ENCODE measurements at places on chromosomes 1 and 21. TPM values are rescaled to one million over a fixed set of nuclear protein-coding genes. Genes with fewer than 3 reads are reported as not detected.

The CYP4Z1 gene
- not detected for total RNA-seq

DNA sequence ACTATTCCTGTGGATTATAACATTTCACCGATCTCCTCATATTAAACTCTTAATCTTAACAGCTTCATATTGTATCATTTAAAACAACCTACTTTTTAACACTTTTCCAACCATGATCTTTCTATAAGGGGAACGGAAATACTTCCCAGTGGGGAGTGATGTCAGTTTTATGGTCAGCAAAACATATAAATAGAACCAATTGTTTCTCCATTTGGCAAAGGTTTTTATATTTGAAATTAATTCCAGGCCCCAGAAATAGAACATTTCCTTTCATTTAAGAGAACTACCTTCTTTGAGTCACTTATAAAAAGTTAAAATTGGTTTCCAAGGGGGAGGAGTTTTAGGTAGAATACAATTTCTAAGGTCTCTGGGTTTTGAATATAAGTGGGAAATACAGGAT, 189.6 kb downstream of the TGFBR3 start:
- peaks cover 57% of the 10 kb centered on the region for H3K4me1 ChIP-seq
- no peaks in the 10 kb centered on the region for H3K27me3 ChIP-seq
- DNase-seq, result no peak
- H3K4me3 ChIP-seq, result no peak overlapping the region
- no peak overlapping the region for H3K27ac ChIP-seq

The OVAAL gene
- not detected for total RNA-seq

DNA sequence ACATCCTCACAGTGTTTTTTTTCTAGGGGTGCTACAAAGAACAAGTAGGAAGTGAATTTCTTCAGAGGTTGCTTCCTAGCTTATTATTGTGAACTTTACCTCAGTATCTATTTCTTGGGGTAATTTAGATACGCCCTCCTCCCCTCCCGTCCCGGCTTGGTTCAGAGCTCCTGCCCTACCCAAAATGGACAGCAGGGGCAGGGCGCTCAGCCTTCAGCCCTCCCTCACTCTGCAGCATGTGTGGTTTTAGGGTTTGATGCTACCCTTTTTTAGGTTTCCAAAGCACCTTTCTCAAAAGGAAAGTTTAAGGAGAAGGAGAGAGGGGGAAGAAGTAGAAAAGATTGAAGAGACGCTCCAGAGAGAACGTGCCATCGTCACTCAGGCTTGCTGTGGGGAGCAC, 16.9 kb upstream of the POGK start:
- H3K27me3 ChIP-seq, result no peaks in the 10 kb centered on the region
- no peaks in the 10 kb centered on the region for H3K4me1 ChIP-seq
- H3K4me3 ChIP-seq, result no peak overlapping the region
- no peak overlapping the region for H3K27ac ChIP-seq
- no peak for DNase-seq

DNA sequence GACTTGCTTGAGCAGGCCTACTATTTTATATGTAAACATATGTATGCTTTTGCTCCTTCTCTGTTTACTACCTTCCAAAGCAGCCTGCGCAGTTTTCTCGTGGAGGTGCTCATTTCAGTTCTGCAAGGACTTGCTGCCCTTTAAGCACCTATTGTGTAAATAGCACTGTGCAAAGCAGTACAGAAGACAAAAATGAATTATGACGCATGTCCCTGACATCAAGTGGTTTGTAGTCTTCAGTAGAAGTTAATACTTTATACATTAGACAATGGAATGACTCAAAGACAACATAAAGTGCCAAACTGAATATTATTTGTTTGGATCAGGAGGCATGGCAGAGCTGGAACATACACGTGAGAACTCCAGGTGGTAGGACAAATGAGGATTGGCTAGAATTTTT, 611.7 kb downstream of the LMO4 start:
- no peak overlapping the region for H3K27ac ChIP-seq
- H3K4me3 ChIP-seq, result no peak overlapping the region
- H3K4me1 ChIP-seq, result no peaks in the 10 kb centered on the region
- H3K36me3 ChIP-seq, result no peaks in the 10 kb centered on the region
- DNase-seq, result no peak
